ENCODE measurements at places on chromosomes 12 and 14.

GRCh38 chr14:101408077-101408831, 153.0 kb upstream of the DIO3 start:
- no peak for DNase-seq

GRCh38 chr12:14126692-14127091, 145.3 kb upstream of the GRIN2B start:
- DNase-seq: no peak

- no peak for DNase-seq
Measured at GRCh38 chr14:35201066-35201465, 78.7 kb downstream of the PRORP start.

- no peak for DNase-seq
Measured at GRCh38 chr12:114241973-114242434, 163.9 kb downstream of the TBX5 start.

GRCh38 chr12:94638521-94638920, 11.8 kb downstream of the TMCC3 start:
- DNase-seq: no peak

DNA sequence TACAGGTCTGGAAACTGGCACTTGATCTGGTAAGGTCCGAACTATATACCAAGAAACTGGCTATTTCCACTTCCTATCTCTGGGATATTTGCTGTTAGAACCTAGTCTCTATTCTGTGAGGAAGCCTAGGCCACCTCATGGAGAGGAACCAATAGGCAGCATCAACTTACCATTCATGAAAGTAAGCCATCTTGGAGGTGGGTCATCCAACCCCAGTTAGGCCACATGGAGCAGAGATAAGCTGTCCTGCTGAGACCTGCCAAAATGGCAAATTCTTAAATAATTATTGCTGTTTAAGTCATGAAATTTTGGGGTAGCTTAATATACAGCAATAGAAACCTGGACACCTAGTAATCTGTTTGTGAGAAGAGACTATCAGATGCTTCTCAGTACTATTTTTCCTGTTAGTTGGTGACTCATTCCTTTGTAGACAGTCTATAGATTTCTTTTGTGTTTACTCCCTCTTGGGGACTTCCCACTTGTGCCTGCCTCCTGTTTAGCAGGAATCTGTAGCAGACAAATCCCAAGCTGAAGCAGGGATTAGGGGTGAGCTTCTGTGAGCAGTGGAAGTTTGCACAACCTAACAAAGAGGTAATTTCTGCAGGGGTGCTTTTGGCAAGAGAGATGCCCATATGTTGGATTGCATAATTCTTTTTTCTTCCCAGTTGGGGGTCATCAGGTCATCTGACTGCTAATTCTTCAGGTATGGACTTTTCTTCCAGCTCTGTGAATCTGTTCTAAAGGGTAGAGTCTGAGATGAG, 136.8 kb downstream of the IGF1 start:
- no peak for DNase-seq

- DNase-seq: no peak
Measured at GRCh38 chr12:12755923-12756322, 29.5 kb upstream of the APOLD1 start.

- no peak for DNase-seq
Measured at GRCh38 chr12:6944381-6945186, 762 bp downstream of the C12orf57 start.

DNA sequence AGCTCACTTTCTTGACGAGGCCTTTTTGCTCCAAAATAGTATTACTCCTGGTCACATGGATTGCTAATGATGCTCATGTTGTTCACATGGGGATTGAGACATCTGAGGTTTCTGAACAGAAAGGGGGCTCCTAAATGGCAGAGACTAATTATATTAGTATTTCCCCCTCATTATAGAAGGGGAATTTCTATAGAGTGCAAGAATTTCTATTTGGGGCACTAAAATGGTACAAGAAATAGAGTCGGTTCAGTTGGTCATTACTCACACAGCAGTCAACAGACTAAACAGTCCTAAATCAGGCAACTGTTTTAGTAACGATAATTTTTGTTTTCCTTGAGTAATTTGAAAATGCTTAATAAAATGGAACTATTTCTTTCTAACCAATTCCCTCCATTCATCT, 108.9 kb downstream of the DACT1 start:
- no peak for DNase-seq

- DNase-seq: no peak
Measured at GRCh38 chr12:103745962-103746361, 95.1 kb downstream of the NT5DC3 start.

DNA sequence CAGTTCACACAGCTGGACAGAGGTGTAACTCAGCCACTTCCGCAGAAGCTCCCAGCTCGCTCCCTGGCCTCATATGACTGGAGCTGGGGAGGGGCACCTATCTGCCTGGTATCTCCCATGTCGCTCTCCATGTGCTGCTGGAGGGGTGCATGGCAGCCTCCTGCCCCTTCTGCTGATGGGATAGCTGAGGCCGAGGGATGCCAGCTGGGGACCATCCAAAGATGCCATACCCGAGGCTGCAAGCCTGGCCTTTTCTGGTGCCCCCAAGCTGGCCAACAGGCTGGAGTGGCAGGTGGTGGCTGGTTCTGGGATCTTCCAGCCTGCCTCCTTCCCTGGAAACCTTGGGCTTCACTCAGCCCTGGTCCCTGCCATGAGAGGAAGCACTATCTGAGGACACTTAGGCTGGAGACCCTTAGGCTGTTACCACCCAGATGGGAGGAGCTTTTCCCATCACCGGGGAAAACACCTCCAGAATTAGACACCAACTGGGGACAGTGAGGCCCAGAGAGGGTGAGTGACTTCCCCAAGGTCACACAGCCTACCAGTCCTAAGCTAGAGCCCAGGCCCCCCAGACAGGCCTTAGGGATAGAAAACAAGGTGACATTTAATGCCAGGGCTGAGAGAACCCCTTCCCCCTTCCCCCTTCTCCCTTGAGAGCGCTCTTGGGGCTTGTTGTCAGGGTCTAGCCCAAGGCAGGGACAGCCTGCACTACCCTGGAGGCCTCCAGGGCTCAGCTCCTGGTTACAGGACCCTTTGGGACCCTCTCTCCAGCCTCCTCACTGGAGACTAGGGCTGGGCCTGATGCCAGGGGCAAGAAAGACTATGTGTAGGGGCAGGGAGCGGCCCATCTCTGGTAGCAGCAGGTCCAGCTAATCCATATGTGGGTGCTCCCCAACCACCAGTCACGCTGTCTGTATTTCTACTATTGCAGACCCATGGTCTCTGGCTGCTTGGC, 7.1 kb downstream of the DTX1 start:
- no peak for DNase-seq

DNA sequence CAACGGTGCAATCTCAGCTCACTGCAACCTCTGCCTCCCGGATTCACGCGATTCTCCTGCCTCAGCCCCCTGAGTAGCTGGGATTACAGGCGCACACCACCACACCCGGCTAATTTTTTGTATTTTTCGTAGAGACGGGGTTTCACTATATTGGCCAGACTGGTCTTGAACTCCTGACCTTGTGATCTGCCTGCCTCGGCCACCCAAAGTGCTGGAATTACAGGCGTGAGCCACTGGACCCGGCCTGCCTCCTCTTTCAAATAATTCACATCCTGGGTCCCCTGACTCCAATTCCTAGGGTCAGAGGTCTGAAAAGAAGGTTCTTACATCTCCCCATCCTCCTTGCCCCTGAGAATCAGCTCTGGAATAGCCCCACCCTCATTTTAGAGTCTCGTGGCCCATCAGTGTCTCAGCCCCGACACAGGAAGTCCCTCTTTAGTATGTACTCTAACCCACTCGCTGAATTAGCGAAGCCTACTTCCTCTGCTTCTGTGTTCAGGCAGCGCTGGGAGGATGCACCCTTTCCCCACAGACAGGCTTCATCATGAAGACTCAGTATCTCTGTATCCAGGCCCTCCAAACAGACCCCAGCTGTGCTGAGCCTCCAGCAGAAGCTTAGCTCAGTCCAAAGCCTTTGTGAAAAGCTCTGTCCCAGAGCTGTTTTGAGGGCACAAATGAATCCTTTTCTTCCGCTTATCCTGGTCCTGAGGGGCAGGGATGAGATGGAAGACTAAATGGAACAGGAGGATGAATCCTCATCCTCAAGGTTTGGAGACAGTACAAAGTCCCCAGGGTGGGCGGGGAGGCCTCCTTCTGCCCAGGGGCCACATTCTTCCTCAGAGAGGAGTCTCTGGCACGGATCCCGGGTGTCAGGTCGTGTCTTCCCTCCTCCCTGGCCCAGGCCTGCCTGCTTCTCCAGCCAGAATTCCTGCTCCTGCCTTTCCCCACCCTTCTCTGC, 3.5 kb downstream of the LPAR5 start:
- DNase-seq: no peak

DNA sequence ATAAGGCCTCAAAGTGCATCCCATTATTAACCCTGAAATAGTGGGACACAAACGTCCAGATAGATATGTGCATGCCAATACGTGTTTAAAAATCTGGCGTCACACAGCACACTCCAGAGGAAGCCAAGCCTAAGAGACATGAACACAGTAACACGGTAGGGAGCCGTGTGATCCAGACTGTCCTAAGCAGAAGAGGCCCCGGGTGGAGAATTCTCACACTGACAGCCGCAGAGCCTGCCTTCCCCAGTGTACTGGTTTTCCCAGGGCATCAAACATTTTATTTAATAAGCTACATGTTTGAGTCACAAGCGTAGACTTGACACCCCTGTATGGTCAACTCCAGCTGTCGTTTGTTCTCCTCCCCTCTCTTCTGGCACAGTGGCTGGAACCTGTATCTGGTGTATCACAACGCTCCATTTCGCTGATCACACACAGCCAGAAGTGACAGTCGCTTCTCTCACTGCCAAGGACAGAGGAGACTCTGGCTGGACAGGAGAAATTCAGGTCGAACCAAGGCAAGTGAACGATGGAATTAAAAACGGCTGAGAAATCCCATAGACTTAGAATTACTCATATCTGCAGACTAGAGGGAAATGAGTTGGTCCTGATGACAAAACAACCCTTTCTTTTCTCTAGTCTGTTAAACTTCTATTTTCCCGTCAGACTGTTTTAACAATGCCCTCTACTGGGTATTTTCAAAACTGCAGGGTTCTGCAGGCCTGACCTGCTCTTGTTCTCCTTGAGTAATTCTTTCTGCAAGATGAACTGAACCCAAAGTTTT, 359.9 kb downstream of the RGS6 start:
- DNase-seq: no peak

DNA sequence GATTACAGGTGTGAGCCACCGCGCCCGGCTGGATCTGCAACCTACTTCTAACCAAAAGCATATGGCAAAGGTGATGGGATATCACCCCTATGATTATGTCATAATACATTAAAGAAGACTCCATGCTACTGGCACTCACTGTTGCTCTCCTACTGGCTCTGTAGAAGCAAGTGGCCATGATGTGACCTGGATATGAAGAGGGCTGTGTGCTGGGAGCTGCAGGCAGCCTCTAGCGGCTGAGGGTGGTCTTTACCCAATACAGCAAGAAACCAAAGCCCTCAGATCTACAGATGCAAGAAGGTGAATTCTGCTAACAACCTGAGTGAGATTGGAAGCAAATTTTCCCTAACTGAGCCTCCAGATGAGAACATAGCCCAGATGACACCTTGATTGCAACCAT, 34.2 kb upstream of the TRIM9 start:
- DNase-seq: no peak

GRCh38 chr12:129909051-129910020, 5.5 kb upstream of the TMEM132D start:
- DNase-seq: no peak

DNA sequence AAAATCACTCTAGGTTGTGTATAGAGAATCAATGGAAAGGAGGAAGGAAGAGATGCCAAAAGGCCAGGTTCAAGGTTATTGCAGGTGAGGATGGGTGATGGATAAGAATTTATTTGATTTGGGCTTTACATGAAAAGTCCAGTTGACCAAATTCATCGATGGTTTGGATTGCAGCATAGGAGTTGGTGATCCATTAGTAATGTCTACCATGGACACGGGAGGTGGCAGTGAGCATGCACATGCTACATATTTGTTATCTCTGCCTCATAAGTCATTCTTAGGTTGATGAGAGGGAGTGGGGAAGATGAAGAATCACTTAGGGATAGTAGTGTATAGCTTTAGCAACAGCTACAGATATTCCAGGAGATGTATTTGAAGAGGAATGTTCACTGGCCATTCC, 211.4 kb downstream of the PHETA1 start:
- no peak for DNase-seq

- DNase-seq: no peak
Measured at GRCh38 chr14:89384023-89384422, 33.0 kb downstream of the FOXN3 start.

DNA sequence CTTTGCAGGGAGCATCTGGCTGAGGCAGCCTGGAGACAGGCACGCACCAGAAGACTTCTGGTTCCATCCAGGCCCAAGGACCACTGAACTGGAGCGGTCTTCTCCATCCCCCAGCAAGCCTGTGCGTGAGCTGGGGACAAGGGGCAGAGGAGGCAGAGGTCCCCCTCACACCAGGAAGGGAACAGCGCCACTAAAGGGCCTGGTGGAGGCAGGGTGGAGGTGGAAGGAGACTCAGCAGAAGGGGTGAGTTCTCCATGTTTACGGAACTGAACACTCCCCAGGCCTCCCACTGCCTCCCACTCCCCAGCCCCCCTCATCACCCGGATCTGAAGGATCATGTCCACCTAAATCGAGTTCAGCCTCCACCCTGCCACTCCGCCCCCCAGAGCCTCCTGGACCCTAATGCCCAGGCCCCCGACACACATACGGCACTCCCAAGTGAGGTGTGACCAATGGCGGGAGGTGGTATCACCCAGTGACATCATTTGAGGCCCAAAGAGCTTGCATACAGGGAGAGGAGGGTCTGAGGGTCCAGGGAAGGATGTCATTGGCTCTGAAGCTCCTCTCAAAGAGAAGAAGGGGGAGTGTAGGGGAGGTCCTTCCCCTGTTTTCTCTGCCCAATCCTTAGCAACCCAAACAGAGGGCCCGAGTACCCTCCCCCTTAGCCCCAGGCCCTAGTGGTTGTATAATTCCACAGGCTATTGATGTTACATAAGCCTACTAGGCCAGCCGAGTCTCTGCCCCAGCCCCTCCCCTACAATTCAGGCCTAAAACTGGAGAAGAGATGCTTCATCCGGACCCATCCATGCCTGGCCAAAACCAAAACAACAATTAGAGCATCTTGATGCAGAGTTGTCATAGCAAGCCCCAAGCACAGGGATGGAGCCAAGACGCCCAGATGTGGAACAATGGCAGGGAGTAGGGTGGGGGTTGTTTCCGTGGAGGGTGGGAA, 1.0 kb downstream of the FAIM2 start:
- DNase-seq: no peak

- no peak for DNase-seq
Measured at GRCh38 chr12:110528277-110528839, 26.2 kb downstream of the RAD9B start.

DNA sequence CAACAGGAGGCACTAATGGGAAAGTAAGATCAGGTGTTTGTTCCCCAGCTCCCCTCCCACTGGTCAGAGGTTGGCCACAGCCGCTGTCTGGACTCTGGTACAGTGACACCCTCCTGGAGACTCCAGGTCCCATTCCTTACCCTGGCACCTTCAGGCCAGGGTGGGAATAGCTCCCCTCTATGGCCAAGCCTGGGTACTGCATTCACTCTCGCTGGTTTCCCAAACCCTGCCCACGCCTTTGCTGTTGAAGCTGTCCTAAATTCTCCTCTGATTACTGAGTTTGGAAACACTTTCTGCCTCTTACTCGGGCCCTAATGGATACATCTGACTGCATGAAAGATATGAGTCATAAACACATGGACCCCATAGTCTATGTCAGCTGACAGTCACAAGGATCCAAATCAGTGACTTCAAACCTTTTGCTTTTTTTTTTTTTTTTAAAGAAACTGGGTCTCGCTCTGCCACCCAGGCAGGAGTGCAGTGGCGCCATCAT, 17.9 kb downstream of the HRK start:
- no peak for DNase-seq

- no peak for DNase-seq
Measured at GRCh38 chr12:122788387-122788786, 14.0 kb downstream of the CCDC62 start.
